NCI-H2227 treated with DMSO at 0.1 percent for 48 hours (cell line): ENCODE measurements at places on chromosomes 7 and 10.

GRCh38 chr7:65809982-65810288 is 62.9 kb upstream of the VKORC1L1 start:
- no peak for DNase-seq

GRCh38 chr7:23185980-23186379 is 4.1 kb downstream of the NUP42 start:
- DNase-seq, result no peak

DNA sequence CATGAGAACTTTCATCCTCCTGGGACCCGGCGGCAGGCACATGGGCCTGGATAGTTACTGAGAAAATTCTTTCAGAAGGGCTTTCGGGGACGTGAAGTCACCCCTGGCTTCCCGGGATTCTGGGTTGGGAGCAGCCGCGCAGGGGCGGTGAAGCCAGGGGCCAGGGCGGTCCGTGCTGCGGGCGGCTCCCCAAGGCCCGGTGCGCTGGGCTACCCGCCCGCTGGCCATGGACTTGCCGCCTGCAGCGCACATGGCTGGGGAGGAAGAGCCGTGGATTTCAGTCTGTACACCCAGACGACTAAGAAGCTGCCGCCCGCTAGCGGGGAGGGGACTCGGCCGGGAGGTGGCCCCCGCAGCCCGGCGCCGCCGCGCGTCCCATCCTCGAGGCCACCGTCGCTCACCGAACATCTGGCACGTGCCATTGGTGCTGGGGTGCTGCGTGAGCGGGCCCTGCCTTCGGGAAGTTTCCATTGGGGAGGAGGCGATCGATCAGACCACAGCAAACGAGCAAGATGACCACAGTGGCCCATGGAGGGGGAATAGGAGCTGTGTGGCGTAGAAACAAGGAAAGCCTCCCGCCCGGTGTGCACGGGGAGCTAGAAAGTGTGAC is 64.5 kb downstream of the TMEM209 start:
- DNase-seq, result no peak

DNA sequence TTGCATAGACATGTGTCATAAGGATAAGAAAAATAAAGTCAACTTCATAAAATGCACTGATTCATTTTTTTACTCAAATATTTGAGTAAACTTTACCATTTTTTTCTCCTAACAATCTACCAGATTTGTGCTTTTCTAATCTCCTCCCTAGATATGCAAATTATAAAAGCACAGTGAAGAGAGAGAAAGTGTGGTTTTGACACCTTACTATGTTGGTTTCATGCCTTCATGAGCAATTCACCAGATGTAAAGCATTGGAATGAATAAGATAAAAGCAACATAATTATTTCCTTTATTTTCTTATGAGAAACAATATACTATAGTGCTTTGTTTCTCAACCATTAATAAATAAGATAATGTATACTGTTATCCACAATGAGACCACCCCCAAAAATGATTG is 432.5 kb upstream of the PCDH15 start:
- DNase-seq, result no peak

DNA sequence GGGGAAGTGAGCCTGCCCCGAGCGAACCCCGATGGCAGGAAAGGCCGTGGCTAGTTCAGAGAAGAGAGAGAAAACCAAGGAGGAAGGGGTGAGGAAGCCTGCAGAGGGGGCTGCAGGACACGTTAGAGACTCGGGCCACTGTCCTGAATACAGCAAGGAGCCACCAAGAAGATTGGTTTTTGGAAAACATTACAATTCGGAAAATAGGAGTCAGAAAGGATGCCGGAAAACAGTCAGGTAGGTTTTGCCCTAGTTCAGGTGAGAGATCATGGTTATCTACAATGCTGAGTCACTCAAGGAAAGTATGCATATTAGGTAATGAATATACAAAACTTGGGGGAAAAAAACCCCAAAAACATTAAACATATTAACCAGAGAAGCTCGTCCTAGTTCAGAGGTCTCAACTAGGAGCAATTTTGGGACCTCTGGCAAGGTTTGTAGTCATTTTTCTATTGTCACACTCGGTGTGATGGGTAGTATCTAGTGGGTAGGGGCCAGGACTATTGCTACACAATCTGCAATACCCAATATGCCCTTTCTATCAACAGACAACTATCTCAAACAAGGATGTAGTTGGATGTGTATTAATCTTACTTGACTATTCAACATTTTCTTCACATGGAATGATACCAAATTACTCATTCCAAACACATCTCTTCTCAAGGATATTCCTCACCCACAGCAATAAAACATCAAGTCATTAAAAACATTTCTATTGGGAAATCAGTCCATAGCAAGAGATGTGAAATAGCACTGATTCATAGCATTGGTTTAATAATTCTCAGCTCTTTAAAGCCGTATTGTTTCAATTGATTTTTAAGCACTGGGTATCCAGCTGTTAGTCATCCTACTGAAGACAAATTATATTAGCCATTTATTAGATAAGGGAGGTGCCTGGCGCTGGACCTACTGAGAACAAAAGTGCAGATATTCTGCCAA is 74.4 kb upstream of the RSU1 start:
- DNase-seq, result no peak

DNA sequence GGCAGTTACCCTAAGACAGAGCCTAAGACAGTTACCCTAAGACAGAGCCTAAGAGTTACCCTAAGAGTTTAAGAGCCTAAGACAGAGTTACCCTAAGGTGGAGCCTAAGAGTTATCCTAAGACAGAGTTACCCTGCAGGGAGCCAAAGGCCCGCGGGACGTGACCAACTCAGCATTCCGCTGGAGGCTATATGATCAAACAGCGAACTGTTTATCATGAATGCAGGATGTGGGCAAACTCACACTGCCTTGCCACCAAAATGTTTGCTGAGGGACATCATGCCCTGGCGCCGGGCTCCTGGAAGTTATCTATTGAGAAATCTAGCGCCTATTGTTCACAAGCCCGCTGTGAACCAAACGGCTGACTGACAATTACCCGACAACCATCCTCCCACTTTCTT is 49.9 kb downstream of the BLVRA start:
- no peak for DNase-seq

DNA sequence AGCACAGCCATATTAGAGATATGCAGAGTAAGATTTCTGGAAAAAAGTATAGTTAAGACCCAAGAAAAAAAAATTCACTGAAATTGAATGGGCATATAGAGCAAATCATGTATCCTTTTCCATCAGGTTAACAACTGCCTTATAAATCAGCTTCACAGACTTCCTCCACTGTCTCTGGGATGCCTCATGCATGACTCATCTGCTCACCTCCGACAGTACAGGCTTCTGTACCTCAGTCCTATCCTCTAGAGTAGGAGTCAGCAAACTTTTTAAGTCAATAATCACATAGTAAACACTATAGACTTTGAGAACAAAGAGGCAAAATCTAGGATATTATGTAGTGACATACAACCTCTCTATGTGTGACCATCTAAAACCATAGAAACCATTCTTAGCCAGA is 211.6 kb upstream of the SP8 start:
- DNase-seq, result no peak

DNA sequence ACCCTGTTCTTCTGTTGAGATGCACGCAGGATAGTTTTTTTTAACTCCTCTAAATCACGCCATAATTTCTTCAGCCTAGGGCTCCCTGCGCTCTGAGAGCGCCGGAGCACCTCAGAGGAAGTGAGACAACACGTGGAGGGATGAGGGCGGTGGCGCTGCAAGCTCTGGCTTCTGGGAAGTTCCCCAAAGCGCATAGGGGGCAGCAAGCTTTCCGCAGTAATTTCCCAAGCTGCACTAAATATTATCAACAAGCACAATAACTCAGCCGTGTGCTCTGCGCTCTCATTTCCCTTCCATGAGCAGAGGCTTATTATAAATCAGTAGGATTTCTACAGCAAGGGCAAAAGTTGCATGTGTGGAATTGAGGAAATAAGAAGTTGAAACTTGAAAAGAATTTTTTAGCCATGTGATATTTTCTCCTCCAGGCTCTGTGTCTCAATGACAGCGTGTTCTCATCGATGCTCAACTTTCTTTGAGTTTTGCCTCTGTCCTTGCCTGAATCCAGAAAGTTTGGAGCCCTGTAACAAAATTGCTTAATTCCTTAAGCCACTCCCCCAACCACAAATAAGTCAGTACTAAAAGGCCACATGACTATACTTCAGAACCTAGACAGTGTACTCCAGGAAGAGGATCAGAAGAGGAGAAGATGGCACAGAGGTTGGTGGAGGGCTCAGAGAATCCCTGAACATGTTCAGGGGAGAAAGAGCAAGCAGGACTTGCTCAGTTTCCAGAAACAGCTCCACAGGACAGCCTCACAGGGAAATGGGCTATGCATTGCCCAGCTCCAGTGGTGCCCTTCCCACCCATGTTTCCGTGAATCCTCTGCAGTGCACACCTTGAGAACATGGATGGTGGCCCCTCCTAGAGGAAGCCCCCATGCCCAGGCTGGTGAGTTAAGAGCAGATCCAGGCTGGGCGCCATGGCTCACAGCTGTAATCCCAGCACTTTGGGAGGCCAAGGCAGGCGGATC is 221.5 kb upstream of the GHITM start:
- no peak for DNase-seq

- no peak for DNase-seq
Observed at GRCh38 chr7:88789480-88790064, 6.0 kb downstream of the TEX47 start.

DNA sequence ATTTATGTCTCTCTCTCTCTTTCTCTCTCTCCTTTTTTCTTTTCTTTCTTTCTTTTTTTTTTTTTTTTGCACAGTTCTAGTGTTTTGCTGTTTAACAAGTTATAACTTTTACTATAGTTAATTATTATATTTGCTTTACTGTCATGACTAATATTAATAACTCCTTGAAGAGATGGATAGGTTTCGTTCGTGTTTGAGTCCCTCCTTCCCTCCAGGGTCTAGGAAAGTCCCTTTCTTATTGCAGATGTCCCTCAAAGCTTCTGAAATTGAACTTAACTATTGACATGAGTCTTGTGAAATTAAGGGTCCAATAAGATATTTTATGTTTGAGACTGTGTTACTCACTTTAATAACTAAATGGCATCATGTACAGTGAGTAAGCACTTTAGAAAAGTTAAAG is 131.4 kb downstream of the PLXDC2 start:
- no peak for DNase-seq

DNA sequence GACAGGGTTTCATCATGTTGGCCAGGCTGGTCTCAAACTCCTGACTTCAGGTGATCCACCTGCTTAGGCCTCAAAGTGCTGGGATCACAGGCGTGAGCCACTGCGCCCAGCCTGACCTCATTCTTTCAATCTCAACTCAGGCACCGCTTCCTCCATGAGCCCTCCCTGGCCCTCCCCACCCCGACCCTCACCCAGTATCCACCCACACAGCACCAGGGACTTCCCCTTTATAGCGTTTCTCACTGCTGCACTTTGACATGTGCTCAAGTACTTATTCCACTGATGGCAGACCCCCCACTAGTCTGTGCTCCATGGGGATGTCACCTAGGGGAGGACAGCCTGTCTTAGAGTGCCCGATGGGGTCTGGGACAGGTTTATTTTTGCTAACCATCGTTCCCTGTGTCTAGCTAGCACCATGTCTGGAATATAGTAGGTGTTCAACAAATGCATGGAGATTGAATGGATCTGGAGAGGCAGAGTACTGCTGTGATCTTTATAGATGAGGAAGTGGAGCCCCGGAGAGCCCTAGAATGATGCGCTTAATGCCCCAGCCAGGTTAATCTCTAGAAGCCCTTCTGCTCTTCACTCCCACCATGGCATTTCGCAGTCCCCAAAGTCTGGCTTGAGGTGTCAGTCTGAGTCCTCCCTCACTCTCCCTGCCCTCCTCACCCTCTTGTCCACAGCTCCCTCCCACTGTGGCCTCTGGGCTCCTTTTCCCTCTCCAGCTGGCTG is 258.8 kb downstream of the RPS24 start:
- no peak for DNase-seq

GRCh38 chr10:19895500-19895899 is 79.3 kb downstream of the PLXDC2 start:
- DNase-seq, result no peak

DNA sequence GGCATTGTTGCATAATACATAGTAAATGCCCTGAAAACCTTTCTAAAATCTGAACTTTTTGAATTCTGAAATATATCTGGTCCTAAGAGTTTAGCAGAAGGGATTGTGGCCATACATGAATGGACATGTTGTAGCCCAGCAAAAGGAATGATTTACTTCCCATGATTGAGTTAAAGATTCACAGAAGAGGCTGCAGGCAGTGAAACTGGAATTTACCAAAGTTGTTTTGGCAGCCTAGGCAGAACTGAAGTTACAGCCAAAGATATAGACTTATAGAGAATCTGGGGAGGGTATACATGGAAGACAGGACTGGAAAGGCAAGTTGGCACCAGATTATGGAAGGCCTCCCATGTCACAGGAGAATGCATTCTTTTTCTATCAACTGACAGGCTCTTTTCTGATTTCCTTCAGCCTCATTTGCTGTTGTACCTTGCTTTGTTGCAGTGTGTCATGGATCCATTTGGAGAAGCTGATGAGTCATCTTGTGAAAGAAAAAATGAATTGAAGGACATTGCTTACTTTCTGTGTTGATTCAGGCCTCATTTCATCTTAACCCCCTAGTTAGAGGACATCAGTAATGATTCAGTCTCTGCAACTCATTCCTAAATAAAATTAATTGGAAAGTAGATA is 356.2 kb upstream of the LRGUK start:
- DNase-seq, result no peak

DNA sequence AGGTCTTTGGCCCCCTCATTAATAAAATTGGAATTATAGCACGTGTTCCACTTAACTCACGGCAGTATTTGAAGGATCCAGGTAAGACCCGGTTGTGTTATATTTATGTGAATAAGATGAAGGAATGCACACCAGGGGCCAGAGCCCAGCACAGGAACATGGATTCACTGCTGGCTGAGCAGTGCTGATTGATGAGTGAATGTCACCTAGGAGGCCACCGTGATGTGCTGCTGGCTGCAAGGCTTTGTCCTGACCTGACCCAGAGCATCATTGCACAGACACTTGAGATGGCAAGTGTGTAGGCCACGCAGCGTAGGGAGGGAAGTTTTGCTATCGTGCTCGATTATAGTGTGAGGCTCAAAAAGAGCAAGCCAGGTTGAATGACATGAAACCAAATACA is 350.7 kb upstream of the MGMT start:
- DNase-seq, result no peak

- DNase-seq, result no peak
Observed at GRCh38 chr7:107048783-107049418, 4.4 kb downstream of the PRKAR2B start.

DNA sequence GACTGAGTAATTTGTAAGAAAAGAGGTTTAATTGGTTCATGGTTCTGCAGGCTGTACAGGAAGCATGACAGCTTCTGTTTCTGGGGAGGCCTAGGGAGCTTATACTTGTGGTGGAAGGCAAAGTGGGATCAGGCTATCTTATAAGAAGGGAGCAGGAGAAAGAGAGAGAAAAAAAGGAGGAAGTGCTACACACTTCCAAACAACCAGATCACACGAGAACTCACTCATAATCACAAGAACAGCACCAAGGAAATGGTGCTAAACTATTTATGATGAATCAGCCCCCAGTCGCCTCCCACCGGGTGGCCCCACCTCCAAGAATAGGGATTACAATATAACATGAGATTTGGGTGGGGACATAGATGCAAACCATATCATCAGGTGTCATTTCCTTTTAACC is 89.1 kb upstream of the KCNMA1 start:
- no peak for DNase-seq

GRCh38 chr7:109092268-109092667 is 522.6 kb downstream of the DNAJB9 start:
- no peak for DNase-seq
